Fibroblast of skin of scalp (primary cell): ENCODE measurements at places on chromosomes 7 and 10.
A peak's percentile ranks its signal among the peaks of the same experiment; 100 is the strongest.

DNA sequence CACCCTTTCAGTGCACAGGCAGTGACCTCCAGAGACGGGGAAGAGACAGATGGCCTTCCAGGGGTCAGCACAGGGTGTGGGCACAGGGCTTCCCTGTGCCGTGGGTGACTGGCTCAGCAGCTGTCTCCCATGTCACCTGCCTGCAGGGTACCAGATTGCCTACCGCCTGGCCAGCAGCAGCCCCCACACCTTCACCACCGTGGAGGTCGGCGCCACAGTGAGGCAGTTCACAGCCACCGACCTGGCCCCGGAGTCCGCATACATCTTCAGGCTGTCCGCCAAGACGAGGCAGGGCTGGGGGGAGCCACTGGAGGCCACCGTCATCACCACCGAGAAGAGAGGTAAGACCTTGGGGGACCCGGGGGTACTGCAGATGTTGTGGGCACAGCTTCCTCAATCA lies 536.5 kb upstream of the FOXK1 start:
- DNase-seq, result no peak

- no peak for DNase-seq
Measured at GRCh38 chr10:128516180-128516579, 390.0 kb upstream of the MKI67 start.

GRCh38 chr7:106178593-106179134 lies 66.6 kb upstream of the SYPL1 start:
- peak; percentile 32 for DNase-seq

- DNase-seq, result peak; percentile 39
Measured at GRCh38 chr7:40015790-40016296, 65.8 kb downstream of the CDK13 start.

DNA sequence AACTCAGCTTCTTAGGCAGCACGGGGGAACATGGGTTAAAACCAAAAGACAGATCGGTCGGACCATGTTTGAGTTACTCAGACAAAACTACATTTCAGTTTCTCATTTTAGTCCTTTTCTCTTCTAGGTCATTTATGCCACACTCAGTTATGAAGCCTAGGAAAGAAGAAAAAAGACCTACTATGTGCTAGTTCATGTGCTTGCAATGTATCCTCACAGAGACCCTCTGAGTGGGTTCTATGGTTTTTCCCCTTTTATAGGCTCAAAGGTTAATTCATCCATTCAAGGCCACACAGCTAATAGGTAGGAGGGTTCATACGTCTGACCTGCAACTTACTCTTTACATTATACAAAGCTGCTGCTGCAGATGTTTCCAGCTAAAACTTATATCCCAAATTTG lies 104.7 kb upstream of the ZNF438 start:
- DNase-seq, result no peak

DNA sequence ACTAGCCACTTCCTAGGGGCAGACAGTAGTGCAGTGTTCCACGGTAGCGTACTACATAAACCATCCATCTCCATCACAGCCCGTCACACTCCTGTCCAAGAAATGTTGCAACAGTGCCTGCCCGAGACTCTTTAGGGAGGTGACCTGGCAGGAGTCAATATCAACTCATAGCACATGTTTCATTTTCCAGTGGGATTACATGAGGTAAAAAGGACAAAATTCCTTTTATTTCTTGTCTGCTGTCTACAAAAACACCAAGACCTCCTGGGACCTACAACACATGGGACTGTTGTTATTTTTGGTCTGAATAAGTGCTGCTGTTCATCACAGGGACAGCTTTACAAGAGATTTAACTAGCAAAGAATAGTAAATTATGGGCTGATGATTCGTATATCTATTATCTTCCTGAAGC lies 99.9 kb downstream of the MPP7 start:
- peak; percentile 57 for DNase-seq

- DNase-seq, result no peak
Measured at GRCh38 chr10:60574388-60574787, 184.7 kb upstream of the ANK3 start.
